ENCODE measurements at places on chromosomes 3 and 15. TPM values are rescaled to one million over a fixed set of nuclear protein-coding genes. Genes with fewer than 3 reads are reported as not detected.
A peak's percentile ranks its signal among the peaks of the same experiment; 100 is the strongest.

DNA sequence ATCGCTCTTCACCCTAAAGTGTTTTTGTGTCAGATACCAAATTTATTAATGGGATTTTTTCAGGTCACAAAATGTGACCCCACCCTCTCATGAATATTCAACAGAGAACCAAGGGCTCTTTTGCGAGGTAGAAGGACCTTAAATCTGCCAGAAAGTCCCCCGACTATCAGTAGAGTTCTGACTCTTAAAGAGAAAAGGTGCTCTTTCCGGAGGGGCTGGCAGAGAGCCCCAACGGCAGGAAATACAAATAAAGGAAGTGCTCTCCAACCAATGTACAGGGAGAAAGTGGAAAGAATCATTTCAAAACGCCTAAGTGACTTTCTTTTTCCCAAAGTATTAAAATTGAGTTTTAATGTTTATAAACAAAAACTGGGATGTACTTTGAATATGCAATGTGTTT lies 517.2 kb downstream of the FOXP1 start:
- DNase-seq, result no peak

DNA sequence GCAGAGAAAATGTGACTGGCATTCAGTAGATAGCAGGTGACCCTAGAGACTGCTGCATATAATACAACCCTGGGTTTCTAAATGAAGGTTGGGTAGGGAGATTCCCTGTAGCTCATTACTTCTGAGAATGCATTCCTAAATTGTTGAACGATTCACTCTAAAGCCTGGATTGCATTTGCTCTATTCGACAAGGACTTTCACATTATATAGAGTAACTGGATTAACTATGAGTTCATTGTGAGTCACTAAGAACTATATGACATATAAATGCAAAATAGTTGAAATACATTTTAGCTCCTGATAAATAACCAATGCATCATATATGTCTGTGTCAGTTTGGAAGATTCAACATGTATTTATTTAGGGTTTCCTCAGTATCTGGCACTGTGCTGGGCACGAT lies 294.7 kb upstream of the CCDC54 start:
- no peak for DNase-seq

- DNase-seq, result no peak
Measured at GRCh38 chr15:39009740-39010139, 445.1 kb upstream of the RASGRP1 start.

GRCh38 chr3:10411598-10412332 lies 90.9 kb upstream of the SEC13 start:
- no peak for DNase-seq

DNA sequence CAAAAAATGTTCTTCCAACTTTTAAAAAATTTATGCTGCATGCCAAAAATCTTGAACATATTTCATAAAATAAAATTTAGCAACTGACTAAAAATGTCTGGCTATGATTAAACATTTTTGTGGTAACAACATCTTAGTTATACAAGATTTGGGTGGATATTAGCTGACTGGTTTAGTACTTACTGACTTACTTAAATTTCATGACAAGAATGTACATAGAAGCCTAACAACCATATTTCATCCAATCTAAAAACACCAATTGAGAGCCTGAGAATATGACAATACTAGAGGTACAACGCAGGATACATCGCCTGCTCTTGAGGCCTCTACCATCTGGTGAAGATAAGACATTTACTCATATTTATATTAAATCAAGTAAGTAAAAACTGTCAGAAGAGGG lies 34.6 kb downstream of the GNB4 start:
- DNase-seq, result no peak

GRCh38 chr3:186476044-186476468 lies 68.1 kb downstream of the CRYGS start:
- DNase-seq, result no peak

The DUOX2 gene
- not detected for total RNA-seq

The ARNT2 gene
- total RNA-seq, result 20.1 TPM

GRCh38 chr3:19029837-19030521 lies 118.3 kb upstream of the KCNH8 start:
- no peak for DNase-seq

DNA sequence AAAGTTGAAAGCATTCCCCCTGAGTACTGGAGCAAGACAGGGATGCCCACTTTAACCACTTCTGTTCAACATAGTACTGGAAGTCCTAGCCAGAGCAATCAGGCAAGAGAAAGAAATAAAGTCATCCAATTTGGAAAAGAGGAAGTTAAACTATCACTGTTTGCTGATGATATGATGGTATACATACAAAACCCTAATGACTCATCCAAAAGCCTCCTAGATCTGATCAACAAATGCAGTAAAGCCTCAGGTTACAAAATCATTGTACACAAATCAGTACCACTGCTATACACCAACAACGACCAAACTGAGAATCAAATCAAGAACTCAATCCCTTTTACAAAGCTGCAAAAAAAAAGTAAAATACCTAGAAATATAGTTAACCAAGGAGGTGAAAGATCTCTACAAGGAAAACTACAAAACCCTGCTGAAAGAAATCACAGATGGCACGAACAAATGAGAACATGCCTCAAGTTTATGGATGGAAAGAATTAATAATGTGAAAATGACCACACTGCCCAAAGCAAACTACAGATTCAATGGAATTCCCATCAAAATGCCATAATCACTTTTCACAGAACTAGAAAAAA lies 40.3 kb downstream of the RPL39L start:
- DNase-seq, result no peak

- DNase-seq, result no peak
Measured at GRCh38 chr3:179720196-179720595, 67.4 kb downstream of the USP13 start.

GRCh38 chr15:43118829-43119228 lies 13.0 kb upstream of the UBR1 start:
- DNase-seq, result no peak

DNA sequence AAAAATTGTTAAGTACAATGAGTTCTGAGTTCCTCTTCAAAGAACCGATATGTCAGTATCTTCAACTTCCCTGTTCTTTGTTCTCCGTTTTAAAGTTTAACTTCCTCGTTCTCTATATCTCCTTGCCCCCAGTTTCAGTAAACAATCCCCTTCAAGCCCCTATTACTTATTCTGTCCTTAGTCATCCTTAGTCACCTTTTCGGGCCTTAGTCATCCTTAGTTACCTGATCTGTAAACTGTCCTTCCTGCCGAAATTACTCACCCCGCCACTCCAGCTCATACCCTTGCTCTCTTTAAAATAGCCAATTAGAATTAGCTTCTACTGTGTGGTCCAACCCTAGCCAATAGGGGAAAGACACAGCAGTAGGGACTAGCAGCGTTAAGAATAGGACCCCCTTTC lies 1165.6 kb downstream of the NSUN3 start:
- no peak for DNase-seq

DNA sequence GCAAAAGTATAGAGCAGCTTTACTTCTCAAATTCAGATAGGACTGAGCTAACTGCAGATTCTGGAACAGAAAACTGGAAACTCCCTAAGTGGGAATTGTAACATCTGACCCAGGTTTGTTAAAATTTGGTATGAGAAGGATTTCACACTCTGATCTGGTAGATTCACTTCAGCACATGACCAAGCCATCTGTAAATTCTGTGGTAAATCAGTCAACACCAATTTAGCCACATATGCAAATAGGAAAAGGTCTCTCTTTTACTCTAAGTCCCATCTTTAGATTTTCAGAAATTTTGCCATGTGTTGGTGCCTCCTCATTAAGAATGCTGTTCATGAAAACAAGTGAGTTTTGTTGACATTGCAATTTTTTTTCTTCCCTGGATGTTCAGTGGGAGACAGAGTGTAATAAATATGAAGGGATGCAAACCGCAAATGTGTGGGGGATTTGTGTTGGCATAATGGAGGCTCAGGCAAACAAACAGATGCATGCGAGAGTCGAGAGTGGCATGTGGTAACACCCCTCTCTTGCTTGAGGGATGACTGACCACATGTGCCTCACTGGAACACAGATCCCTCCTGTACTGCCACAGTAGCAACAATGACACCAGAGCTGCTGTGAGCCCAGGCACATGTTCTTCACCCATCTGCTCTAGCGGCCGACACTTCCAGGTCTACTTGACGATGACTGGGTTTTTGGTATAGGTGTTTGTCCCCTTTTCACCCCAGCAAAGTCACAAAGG lies 146.6 kb downstream of the FEZF2 start:
- DNase-seq, result no peak

The MEGF11 gene
- 1.5 TPM for total RNA-seq

GRCh38 chr15:35871282-35871681 lies 325.3 kb upstream of the DPH6 start:
- DNase-seq, result no peak

DNA sequence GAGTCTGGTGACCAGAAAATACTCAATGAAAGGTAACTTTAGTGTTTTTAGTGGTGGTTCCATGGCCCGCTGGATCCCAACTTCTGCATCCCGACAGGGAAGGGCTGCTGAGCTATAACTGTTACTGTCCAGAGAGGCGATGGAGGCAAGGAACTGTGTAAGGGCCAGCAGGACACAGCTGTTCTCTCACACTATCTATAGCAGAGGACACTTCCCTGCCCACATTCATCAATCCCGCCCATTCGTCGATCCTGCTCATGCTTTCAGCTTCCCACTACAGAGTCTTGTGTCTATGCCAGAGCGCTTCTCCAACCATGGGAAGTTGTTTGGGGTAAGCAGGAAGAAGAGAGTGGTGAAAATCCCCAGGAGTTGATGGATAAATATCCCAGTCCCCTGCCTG lies 8.4 kb downstream of the COLQ start:
- no peak for DNase-seq

- DNase-seq, result no peak
Measured at GRCh38 chr3:196971094-196971698, 2.6 kb upstream of the PIGZ start.

DNA sequence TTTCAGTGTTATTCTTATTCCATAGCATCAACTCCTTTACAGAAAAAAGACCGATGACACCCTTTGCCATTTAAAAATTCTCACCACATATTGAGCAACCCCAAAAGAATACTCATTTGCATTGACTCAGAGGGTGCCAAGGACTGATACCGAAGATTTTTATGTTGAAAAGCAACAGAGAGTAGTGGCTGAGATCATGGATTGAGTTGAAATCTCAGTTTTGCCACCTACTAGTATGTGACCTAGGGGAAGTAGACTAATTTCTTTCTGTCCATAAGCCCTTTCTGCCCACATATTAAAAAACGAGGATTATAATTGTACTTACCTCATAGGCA lies 313.9 kb upstream of the SATB1 start:
- no peak for DNase-seq

DNA sequence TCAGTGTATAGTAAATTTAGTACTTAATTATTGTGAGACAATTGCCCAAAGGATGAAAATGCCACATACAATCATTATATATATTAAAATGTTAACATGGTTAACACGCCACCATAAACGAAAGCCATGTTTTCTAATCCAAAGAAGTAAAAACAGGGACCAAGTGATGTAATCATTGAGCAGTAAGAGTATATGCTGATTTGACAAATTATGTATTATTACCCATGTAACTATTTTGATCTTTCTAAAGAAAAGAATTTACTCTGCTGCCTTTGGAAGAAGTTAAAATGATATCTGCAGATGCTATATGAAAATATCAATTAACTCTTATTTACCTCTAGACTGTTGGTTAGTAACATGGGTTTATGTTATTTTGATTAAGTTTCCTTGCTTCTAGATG lies 150.2 kb downstream of the NAALADL2 start:
- DNase-seq, result no peak

- DNase-seq, result no peak
Measured at GRCh38 chr15:74258456-74259291, 22.5 kb downstream of the CCDC33 start.

GRCh38 chr3:74415731-74416130 lies 198.7 kb downstream of the CNTN3 start:
- peak; percentile 6 for DNase-seq

GRCh38 chr15:25268166-25268565 lies 170.7 kb downstream of the UBE3A start:
- DNase-seq, result peak; percentile 33

The HTR3E gene
- not detected for total RNA-seq

DNA sequence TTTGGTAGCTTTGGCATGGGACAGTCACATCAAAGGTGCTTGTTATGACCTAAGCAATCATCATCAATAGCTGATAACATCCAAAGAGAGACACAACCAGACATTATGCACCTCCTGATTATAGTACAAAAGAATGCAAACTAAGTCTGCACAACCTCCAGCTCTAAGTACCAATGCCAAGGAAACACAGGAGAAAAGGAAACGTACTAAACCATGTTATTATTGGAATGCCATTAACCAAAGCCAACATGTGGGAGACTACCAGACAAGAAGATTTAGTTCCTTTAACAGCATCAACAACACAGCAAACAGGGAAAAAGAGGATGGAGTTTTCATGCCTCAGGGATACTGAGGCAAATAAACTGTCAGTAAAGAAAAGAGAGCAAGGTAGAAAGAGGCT lies 61.4 kb downstream of the CD47 start:
- no peak for DNase-seq

GRCh38 chr3:126341755-126342150 lies 15.5 kb downstream of the KLF15 start:
- no peak for DNase-seq

- no peak for DNase-seq
Measured at GRCh38 chr15:52317022-52317421, 21.4 kb upstream of the MYO5C start.

DNA sequence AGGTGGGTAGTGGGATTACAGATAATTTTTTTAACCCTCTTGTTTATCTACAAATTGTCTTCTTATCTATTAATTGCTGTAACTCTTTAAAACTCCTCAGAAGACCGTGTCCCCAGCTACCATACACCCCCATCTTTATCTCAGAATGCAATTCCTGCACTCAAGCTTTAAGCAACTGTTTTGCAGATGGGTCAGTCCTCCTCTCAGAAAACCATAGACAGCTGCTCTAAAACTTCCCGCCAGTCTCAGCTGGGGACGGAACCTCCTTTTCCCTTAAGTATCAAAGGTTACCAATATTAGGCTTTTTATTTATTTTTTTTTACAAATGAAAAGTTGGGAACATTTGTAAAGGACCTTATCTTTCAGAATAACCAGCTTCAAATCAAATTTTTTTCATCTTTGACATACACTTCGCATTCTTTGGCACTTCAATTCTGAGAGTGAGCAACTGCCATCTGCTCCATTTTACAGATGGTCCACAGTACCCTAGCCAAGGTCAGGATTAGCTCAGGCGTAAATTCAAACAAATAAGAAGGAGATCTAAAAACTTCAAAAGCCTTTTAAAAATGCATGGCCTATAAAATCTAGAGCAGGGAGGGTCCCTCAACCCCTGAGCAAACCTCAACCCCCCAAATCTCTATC lies 1.3 kb downstream of the GATM start:
- no peak for DNase-seq

- DNase-seq, result peak; percentile 58
Measured at GRCh38 chr3:183824761-183825455, 469 bp downstream of the MAP6D1 start.

The CYP11A1 gene
- total RNA-seq, result 1.1 TPM

The UACA gene
- total RNA-seq, result 33.0 TPM

The SEMA6D gene
- 12.5 TPM for total RNA-seq

DNA sequence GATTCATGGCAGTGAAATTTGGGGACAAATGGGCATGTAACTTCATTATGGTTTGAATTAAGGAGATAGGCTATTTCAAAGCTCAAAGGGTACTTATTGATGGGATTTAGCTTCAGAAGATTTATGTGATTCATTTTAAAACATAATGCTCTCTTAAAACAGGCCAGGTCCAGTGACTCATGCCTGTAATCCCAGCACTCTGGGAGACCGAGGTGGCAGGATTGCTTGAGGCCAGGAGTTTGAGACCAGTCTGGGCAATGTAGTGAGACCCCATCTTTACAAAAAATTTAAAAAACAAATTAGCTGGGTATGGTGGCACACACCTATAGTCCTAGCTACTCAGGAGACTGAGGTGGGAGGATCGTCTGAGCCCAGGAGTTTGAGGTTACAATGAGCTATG lies 11.5 kb downstream of the THAP10 start:
- DNase-seq, result no peak

The SNX22 gene
- 6.4 TPM for total RNA-seq

Measured in neural progenitor cell (in vitro differentiated cells).